ENCODE measurements at places on chromosomes 16 and 17.

DNA sequence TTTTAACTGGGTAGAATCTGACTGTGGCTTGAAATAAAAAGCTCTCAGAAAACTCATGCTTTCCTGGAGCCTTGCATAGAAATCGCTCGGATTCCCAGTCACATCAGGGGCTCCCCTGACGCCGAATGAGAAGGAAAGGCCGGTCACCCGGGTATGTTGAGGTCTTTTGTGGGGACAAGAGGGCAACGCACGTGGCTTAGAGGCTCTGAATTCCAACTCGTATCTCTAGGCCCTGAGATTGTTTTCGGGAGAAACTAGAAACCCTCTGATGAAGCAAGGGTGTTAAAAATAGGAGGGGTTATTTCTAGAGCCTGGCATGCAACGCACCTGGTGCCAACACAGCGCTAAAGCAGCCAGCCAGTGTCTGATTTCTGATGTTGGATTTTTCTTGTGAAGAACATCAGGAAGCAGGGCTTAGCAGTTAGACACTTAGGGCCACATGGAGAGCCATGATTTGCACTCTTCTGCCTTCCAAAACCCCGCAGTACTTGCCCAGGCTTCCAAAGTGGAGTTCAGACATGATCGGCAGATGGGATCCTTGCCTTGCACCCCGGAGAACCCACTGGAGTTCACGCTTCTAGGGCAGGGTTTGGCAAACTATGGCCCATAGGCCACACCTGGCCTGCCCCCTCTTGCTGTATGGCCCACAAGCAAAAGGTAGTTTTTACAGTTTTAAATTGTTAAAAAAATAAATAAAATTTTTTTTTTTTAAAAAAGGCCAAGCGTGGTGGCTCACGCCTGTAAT, 12.6 kb downstream of the CACNG1 start:
- DNase-seq = no peak

GRCh38 chr17:14165616-14166015, 71.0 kb downstream of the CDRT15 start:
- no peak for DNase-seq

GRCh38 chr16:67456391-67457081, 24.4 kb downstream of the ATP6V0D1 start:
- no peak for DNase-seq

GRCh38 chr17:66493283-66494019, 191.0 kb downstream of the PRKCA start:
- no peak for DNase-seq

DNA sequence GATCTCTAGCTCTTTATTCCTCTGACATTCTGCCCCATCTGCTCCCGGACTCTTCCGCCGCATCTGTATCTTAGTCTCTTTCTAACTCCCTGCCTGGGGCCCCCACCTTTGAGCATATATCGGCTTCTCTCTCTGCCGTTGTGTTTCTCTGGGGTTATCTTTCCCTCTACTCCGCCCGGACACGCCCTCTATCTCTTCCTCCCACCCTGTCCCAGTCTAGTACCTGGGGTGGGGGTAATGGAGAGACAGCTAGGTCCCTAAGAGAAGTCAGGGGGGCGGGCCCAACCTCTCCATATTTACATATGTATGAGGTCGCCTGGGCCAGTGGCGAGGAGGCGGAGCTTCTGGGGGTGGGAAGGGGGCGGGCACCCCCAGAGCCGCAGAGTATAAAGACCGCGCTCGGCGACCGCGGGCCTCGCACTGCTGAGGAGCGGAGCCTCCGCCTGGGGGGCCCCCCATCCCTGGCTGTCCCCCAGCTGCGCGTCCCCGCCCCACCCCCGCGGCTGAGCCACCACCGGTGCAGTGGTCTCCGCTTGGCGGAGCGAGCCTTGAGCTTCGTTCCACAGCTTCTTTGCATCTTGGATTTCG, at the start of gene ATP1B2:
Gene ATP1B2 (plus strand): TSS at position 418 of the 588 bp plus-strand sequence. CDS start 593 bp downstream, outside the sequence.
- peak; percentile 37 for DNase-seq

GRCh38 chr16:23408823-23409298, 44.1 kb downstream of the COG7 start:
- no peak for DNase-seq

- DNase-seq = no peak
Observed at GRCh38 chr17:4440690-4441686, 7.2 kb downstream of the SPNS3 start.

- DNase-seq = no peak
Observed at GRCh38 chr17:60610473-60610872, 10.5 kb downstream of the PPM1D start.

GRCh38 chr17:80095038-80095843, 6.1 kb upstream of the GAA start:
- no peak for DNase-seq

DNA sequence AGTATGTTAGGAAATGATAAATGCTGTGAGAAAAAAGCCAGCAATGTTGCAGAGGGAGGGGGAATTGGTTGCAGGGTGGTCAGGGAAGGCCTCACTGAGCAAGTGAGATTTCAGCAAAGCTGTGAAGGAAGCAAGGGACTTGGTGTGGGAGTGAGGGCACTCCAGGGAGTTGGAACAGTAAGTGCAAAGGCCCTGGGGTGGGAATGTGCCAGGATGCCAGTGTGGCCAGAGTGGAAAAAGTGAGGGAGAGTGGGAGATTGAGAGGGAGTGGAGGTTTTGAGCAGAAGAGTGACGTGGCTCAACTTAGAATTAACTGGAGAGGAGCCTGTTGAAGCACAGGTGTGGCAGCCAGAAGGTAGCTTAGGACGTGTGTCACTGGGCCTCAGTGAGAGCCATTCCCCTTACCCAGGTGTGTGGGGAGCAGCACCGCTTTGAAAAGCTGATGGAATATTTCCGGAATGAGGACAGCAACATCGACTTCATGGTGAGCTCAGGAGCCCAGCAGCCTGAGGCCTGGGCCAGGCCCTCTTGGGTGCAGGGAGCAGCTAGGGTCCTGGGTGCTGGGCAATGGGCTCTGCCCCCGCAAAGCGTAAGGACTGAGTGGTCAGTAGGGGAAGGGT, 16.6 kb downstream of the FMNL1 start:
- no peak for DNase-seq

DNA sequence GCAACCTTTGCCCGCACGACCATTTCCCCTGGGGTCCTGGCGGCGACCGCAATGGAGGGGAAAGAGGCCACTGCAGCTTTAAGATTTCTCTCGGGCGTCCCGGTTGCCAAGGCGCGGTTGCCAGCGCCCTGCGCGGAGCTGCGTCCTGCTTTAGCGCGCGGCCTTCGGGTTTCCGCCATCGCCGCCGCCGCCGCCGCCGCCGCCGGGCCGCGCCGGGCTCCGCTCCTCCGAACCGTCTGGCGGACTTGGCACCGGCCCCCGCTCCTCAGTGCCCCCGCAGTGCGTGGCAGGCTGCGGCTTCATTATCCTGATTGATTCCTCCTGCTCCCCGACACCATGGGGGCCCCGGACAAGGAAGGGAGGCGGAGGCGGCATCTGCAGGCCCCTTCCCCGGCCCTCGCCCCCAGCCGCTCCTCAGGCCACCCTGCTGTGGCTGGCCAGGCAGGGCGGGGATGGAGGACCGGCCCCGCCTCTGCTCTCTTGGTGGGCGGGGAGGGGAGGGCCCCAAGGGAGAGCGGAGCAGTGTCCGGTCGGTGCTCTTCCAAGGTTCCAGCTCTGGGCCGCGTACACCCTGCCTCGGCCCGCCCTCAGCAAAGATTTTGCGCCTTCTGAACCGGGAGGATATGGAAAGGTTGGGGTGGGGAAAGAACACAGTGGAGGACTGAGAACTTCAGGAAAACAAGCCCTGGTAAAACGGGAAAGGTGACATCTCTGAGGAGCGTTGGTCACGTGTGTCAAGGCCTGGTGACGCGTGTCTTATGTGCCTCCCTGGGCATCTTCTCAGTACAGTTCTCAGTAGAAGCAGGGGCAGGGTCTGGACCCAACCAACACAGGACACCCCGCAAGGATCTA, 34.0 kb downstream of the NEUROD2 start:
- no peak for DNase-seq

DNA sequence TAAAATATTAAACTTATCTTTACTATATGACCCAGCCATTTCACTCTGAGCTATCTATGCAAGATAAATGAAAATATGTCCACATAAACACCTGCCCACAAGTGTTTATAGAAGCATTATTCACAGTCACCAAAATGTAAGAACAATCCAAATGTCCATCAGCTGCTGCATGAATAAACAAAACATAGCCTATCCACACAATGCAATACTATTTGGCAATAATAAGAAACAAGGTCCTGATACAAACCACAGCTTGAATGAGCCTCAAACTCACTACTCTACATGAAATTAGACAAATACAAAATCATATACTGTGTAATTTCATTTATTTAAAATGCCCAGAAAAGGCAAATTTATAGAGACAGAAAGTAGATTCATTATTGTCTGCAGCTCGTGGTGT, 355.1 kb downstream of the CDH8 start:
- DNase-seq = no peak

GRCh38 chr16:56919099-56919800, 12.7 kb upstream of the HERPUD1 start:
- DNase-seq = no peak

GRCh38 chr17:57538736-57539456, 206.2 kb downstream of the CCDC182 start:
- DNase-seq = no peak

DNA sequence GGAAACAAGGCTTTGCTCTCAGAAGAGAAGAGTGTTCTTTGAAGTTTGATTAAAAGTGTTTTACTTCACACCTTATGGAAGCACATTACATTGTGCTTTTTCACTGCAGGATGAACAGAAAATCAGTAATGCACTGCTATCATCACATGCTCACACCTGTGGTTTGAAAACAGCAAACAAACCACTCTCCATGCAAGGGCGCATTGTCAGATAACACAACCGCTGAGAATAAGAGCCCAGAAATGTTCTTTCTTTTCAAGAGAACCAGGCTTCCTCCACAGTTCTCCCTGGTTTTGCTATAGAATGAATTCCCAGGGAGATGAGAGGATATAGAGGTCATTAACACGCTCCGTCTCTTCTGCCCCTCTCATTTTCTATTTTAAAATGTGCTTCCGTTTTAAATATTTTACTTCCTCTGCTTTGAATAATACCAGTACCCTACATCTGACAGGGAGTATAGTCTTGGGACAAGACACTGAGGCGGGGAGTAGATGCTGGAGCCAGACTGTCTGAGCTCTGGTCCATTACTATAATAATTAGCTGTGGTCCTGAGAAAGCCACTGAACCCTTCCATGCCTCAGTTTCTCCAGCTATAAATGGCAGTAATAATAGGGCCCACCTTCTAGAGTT, 71.6 kb downstream of the CDK5R1 start:
- no peak for DNase-seq

- no peak for DNase-seq
Observed at GRCh38 chr16:79756571-79756970, 156.0 kb upstream of the MAF start.

Measured in stimulated activated CD4-positive, alpha-beta T cell treated with anti-CD3 and anti-CD28 coated beads, TNF-alpha, amount 100 ng/mL, for 48 hours (primary cell).